ENCODE measurements at places on chromosomes 5 and 9. TPM values are rescaled to one million over a fixed set of nuclear protein-coding genes. Genes with fewer than 3 reads are reported as not detected.

DNA sequence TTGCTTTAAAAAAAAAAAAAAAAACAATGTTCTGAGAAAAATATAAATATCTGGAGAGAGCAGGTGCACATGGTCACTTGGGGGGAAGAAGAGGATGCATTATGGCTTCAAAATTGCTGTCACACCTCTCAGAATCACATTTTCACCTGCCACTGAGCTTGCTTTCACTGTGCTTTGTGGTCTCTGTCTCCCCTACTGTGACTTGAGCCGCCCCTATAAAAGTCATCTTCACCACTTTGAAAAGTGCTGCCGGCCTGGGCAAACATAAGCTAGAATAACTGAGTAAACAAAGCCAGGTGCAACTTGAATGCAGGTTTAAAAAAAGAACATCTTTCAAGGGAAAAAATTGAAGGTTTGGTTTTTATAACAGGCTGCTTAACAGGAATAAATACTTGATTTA lies 368.1 kb upstream of the GRIA1 start:
- no peak for DNase-seq
- no peaks in the 10 kb centered on the region for H3K36me3 ChIP-seq
- H3K4me1 ChIP-seq, result no peaks in the 10 kb centered on the region
- no peak overlapping the region for H3K27ac ChIP-seq
- no peaks in the 10 kb centered on the region for H3K27me3 ChIP-seq

DNA sequence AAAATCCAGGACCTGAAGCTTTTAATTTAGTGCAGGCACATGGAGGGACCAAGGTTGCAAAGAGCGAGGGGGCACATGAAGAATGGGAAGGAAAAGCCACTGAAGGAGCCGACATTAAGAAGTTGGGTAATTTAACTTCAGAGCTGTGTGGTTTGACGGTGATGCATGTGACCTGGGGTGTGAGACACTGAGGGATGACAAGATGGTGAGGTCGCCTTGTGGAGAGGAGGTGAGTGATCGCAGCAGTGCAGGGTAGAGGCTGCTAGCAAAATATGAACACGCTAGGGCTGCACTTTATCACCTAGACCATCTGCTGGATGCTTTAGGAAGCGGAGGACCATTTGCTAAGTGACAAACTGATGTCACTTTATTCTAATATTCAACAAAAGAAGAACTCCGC lies 339.0 kb upstream of the KIF2A start:
- no peaks in the 10 kb centered on the region for H3K4me1 ChIP-seq
- no peaks in the 10 kb centered on the region for H3K27me3 ChIP-seq
- no peaks in the 10 kb centered on the region for H3K36me3 ChIP-seq
- H3K4me3 ChIP-seq, result no peak overlapping the region
- H3K27ac ChIP-seq, result no peak overlapping the region

GRCh38 chr5:165892383-165892782 lies 2387.0 kb downstream of the MAT2B start:
- H3K4me3 ChIP-seq, result no peak overlapping the region
- peaks cover 1% of the 10 kb centered on the region for H3K36me3 ChIP-seq
- no peak for DNase-seq
- no peaks in the 10 kb centered on the region for H3K4me1 ChIP-seq

GRCh38 chr5:137374110-137374714 lies 124.9 kb downstream of the SPOCK1 start:
- H3K4me1 ChIP-seq, result no peaks in the 10 kb centered on the region
- DNase-seq, result no peak
- H3K27me3 ChIP-seq, result no peaks in the 10 kb centered on the region
- no peaks in the 10 kb centered on the region for H3K36me3 ChIP-seq
- no peak overlapping the region for H3K27ac ChIP-seq

DNA sequence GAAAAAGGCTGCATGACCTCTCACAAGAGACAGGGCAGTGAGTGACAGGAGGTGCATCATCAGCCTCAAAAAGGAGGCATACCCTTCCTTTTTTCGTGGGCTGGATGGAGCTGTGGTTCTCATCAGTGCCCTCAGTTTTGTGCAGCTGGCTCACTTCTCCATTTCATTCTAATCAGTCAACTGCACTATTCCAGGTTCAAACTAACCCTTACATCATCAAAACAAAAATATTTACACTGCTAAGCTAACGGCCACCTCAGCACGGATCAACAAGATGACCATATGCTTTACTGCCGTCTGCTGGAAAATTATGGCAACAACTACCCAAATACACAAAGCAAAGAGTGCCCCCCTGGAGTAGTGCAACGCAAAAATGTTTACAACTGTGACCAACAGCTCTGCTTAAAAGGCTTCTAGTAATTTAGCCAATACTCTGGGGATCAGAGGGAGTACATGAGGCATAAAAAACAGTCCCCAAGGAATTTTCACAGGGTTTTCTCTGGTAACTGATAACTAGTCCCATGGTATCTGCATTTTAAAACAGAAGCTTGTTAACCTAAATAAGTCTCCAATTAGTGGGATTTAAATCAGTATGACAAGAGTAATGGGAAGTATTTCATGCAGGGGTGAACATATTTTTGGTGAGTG lies 10.8 kb downstream of the KCNV2 start:
- H3K36me3 ChIP-seq, result no peaks in the 10 kb centered on the region
- no peaks in the 10 kb centered on the region for H3K27me3 ChIP-seq
- no peak for DNase-seq
- no peak overlapping the region for H3K4me3 ChIP-seq
- H3K27ac ChIP-seq, result no peak overlapping the region
- H3K4me1 ChIP-seq, result no peaks in the 10 kb centered on the region

GRCh38 chr9:101130054-101130453 lies 101.5 kb downstream of the PLPPR1 start:
- peaks cover 29% of the 10 kb centered on the region for H3K36me3 ChIP-seq
- no peaks in the 10 kb centered on the region for H3K27me3 ChIP-seq
- H3K4me3 ChIP-seq, result no peak overlapping the region

The CDK5RAP2 gene
- total RNA-seq, result 51.9 TPM

The PRSS3 gene
- total RNA-seq, result not detected
